ENCODE measurements at places on chromosomes 7 and 10.

- DNase-seq: no peak
These were observed 188.8 kb downstream of the LSM5 start for GRCh38 chr7:32301427-32301826.

DNA sequence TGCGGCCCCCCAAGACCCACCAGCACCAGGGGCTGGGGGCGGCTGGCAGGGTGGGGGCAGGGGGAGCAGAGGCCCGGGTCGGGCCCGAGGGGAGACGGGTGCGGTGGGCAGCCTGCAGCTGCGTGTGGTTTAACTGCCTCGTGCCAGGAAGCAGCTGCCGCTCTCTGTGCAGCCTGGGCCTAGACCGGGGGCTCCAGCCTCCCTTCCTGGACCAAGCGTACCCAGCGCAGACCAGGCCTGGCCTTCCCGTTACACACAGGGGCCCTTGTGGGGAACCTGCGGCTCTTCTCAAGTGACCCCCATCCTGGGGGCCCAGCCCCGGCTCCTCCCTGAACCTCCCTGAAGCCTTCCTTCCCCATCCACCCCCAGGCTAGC lies 6.6 kb upstream of the INTS1 start:
- no peak for DNase-seq

DNA sequence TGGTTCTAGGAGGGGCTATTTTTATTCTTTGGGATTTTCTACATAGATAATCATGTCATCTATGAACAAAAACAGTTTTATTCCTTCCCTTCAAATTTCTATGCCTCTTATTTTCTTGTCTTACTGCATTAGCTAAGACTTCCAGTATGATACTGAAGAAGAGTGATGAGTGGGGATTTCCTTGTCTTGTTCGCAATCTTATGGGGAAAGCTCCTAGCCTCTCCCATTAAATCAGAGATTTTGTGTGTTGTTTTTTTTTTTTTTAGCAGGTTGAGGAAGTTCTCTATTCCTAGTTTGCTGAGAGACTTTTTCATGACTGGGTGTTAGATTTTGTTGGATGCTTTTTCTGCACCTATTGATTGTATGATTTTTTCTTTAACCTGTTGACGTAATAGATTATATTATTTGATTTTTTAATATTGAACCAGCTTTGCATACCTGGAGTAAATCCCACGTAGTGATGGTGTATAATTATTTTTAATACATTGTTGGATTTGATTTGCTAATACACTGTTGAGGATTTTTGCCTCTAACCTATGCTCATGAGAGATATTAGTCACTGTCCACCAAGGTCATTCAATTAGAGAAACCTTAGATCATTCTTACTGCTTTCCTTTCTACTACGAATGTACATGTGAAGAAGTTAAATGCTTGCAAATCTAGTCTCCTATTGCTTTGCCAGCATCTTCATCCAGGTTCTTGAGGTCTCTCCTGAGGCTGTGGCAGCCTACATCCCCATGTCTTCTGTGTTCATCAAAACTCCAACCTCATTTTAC lies 6.5 kb downstream of the ATP5F1C start:
- DNase-seq: no peak

DNA sequence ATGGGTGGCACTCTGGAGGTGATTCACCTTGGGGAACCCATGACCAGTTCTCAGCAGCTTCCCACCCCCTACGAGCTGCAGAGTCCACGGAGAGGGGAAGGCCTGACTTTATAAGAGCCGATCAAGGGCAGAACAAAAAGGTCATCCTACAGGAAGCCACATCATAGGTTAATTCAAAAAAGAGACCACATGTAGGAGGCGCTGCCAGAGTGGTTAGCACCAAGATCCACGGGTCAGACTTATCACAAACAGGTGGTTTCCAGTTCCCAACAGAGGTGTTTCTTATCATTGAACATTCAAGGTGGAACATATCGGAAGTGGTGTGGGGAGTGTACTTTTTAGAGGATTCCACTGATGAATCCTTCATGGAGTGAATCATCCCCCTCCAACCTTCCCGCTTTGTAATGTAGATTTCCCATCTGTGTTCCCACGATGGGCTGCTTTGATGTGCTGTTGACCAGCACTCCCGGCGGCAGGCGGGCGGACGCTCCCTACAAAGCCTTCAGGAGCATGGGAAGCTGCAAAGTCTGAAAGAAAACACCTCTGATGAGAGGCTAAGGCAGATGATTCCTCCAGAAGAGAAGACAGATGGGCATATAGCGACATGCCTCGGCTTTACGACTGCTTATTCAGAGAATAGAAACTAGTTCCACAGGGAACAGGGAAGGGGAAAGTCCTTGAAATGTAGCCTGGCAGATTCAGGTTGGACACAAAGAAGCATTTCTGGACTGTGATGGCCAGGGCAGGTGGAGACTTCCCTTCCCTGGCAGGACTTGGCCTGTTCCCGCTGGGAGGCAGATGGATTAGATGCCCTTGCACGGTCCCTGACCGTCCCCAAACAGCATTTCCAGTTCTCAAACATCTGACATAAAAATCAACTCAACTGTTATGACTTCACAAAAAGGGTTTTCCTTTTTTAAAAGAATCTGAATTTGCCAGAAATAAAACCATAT lies 66.5 kb downstream of the AFAP1L2 start:
- no peak for DNase-seq

- DNase-seq: no peak
These were observed 968 bp upstream of the OPN4 start for GRCh38 chr10:86653379-86653778.

GRCh38 chr10:132707776-132708171 lies 78.2 kb downstream of the NKX6-2 start:
- DNase-seq: no peak

- no peak for DNase-seq
These were observed 42.0 kb upstream of the ICA1 start for GRCh38 chr7:8303904-8304528.

GRCh38 chr10:47027108-47027783 lies 116.0 kb downstream of the PTPN20 start:
- DNase-seq: peak; percentile 1

GRCh38 chr7:123096976-123097375 lies 101.5 kb upstream of the TAS2R16 start:
- no peak for DNase-seq

All from endothelial cell (in vitro differentiated cells).